Thyroid gland (tissue), 4 donors: ENCODE measurements at places on chromosomes 5 and 9. TPM values are rescaled to one million over a fixed set of nuclear protein-coding genes. Genes with fewer than 3 reads are reported as not detected.

The GNA14 gene
- total RNA-seq: 13.9 TPM

DNA sequence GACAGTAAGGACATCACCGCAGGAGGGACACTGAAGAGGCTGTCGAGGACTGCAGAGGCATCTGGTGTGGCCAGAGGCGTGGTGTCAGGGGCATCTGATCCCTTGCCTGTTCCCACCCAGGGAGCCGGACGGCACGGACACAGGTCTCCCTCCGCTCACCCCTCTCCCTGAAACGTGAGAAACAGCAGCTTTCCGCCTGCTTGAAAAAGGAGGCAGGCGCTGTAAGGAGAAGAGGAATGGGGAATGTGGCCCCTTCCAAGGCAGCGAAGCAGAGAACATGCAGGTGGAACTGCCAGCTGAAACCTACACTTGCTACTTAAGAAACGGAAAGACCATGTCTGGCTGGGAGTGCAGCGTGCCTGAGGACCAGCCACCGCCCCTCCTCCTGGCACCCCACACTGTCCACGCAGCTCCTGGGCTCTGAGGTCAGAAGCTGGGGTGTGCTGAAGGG is 176.2 kb downstream of the GAPVD1 start:
- DNase-seq: peak; percentile 83

DNA sequence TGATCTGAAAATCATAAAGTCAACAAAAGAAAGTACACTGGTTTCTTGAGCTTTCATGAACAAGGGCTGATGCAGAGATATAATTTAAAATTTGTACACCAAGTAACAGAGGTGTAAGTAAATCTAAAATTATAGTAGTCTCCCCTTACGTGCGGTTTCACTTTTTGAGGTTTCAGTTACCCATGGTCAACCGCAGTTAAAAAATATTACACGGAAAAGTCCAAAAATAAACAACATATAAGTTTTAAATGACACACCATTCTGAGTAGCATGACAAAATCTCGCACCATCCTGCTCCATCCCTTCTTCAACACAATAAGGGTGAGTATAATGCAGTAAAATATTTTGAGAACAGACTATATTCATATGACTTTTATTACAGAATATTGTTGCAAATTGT is 54.4 kb downstream of the AUH start:
- no peak for DNase-seq

DNA sequence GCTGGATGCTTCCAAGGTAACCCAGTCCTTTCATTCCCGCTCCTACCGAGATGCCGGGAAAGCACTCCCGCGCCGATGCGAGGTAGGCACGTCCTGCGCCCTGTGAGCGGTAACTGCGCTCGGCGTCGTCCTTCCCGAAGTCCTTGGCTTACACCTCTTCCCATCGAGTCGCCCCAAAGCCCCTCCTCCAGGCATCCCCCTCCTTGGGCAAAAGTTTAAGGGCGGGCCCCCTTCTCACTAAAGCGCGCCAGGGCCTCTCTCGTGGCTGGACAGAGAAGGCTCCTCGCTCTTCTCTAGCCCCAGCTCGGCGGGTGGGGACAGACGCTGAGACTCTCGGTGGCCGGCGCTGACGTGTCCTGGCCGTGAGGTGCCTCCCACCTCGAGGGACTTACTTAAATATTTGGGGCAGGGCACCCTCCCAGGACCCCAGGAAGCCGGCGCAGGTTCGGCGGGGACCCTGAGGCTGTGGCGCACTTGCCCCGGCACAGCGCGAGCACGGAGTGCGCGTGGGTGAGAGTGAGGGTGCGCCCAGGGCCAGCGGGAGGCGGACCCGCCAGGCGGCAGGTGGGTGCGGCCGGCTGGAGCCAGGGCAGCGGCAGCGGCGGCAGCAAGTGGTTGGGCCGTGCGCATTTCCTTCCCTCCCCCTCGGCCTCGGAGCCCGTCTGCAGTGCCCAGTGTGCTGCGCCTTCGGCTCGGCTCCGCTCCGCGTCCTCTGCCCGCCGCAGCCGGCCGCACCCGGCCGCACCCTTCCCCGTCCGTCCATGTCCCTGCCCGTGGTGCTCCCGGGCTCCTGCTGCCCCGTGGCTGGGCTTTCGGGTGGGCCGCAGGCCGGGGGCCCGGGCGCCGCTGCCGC is at the start of gene ENTREP1:
Gene ENTREP1, plus strand, starts transcription at position 667 of the 853 bp plus-strand sequence. Its CDS starts 95 bp downstream, at position 762.
- DNase-seq: peak; percentile 87
